Mesenchymal stem cell (in vitro differentiated cells and primary cell): ENCODE measurements at places on chromosomes 5 and 9.

- DNase-seq = no peak
- no peaks in the 10 kb centered on the region for H3K27me3 ChIP-seq
- no peak overlapping the region for H3K4me3 ChIP-seq
- H3K36me3 ChIP-seq = no peaks in the 10 kb centered on the region
- H3K27ac ChIP-seq = no peak overlapping the region
Observed at GRCh38 chr5:68369457-68370125, 154.0 kb downstream of the PIK3R1 start.

DNA sequence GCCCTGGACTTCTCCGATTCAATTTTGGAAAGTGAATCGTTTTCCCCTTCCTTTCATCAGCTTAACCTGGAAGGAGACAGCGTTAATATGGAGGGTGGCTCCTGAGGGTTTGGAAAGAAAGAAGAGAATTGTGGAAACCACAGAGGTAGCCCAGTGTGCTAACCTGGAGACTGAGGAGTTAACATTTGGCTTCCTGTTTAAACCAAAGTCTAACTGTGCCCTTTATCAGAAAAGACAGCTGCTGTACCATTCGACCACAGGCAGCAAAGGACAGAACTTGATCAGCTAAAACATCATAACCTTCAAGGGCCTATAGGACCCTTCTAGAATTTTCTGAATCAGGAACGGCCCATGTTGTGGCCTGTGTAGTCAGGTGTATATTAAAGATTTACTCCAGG is 735 bp downstream of the IDNK start:
- peaks cover 5% of the 10 kb centered on the region for H3K27me3 ChIP-seq
- H3K4me1 ChIP-seq = peaks cover 2% of the 10 kb centered on the region
- no peak for DNase-seq
- H3K36me3 ChIP-seq = peaks cover 19% of the 10 kb centered on the region

GRCh38 chr9:114731701-114732100 is 49.7 kb upstream of the TEX48 start:
- H3K4me1 ChIP-seq = no peaks in the 10 kb centered on the region
- no peak overlapping the region for H3K4me3 ChIP-seq
- no peaks in the 10 kb centered on the region for H3K27me3 ChIP-seq
- H3K27ac ChIP-seq = no peak overlapping the region

DNA sequence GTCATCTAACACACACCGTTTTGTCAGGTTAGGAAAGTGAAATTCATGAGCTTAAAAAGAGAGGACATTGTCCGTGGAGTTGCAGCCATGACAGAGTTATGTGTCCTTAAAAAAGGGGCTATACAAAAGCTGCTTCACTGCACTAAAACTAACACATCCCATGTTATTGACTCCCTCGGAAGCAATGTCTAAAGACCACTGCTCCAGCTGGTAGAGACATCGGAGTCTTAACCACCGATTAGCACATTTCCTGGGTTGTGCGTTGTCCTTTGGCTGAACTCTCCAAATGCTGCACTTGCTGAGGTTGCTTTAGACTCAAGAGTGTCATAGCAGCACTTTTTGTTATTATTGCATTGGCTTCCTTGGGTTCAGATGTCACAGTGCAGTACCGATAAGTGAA is 128.3 kb upstream of the C9orf72 start:
- no peaks in the 10 kb centered on the region for H3K4me1 ChIP-seq
- no peaks in the 10 kb centered on the region for H3K36me3 ChIP-seq
- H3K27me3 ChIP-seq = peaks cover 3% of the 10 kb centered on the region

DNA sequence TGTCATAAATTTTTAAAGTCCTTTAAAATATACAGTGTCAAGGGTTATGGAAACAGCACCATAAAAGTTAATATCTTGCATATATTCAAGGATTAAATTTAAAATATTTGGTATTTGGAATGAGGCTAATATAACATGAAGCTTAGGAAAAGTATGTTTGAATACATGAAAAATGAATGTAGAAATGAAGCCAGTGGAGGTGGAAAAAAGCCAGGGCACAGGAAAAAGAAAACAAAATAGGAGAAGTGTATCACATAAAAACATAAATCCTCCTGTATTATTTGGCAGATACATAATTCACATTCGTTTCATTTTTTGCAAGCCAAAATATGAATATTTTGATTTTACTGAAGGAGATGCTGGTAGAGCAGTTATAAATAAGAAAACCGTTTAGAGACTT is 587.0 kb upstream of the ZNF608 start:
- H3K4me3 ChIP-seq = no peak overlapping the region
- no peaks in the 10 kb centered on the region for H3K27me3 ChIP-seq
- no peak overlapping the region for H3K27ac ChIP-seq
- DNase-seq = no peak

GRCh38 chr5:128714551-128714950 is 176.5 kb upstream of the FBN2 start:
- DNase-seq = no peak
- H3K4me3 ChIP-seq = no peak overlapping the region
- H3K27ac ChIP-seq = no peak overlapping the region
- no peaks in the 10 kb centered on the region for H3K27me3 ChIP-seq

- H3K27ac ChIP-seq = no peak overlapping the region
- no peak for DNase-seq
- H3K4me1 ChIP-seq = no peaks in the 10 kb centered on the region
- H3K4me3 ChIP-seq = no peak overlapping the region
- no peaks in the 10 kb centered on the region for H3K27me3 ChIP-seq
- H3K36me3 ChIP-seq = no peaks in the 10 kb centered on the region
Observed at GRCh38 chr5:2575871-2576270, 175.6 kb downstream of the IRX2 start.

DNA sequence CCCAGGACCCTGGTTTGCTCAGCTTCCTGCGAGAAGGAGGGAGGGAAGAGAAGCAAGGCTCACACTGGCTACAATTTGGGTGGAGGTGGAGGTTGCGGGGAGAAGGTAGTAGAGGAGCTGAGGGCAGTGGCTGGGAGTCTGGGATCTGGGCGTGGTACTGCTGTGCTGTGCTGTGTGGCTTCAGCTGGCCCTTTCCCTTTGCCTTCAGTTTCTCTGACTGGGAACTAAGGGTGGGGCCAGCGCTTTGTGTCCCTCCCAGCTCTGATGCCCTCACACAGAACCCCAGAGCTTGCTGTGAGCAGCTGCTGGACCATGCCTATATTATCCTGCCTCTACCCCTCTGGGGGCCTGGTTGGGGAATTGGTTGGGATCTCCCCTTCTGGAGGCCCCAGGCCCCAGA is 60.9 kb downstream of the RGS3 start:
- peaks cover 23% of the 10 kb centered on the region for H3K4me1 ChIP-seq
- H3K36me3 ChIP-seq = no peaks in the 10 kb centered on the region
- no peak overlapping the region for H3K4me3 ChIP-seq
- H3K27ac ChIP-seq = no peak overlapping the region

DNA sequence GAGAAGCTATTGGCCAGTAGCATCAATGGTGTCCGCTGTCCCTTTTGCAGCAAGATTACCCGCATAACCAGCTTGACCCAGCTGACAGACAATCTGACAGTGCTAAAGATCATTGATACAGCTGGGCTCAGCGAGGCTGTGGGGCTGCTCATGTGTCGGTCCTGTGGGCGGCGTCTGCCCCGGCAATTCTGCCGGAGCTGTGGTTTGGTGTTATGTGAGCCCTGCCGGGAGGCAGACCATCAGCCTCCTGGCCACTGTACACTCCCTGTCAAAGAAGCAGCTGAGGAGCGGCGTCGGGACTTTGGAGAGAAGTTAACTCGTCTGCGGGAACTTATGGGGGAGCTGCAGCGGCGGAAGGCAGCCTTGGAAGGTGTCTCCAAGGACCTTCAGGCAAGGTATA is 10.8 kb downstream of the TRIM32 start:
- peaks cover 11% of the 10 kb centered on the region for H3K4me1 ChIP-seq
- H3K36me3 ChIP-seq = peaks cover 68% of the 10 kb centered on the region
- H3K4me3 ChIP-seq = no peak overlapping the region
- DNase-seq = no peak
- H3K27me3 ChIP-seq = no peaks in the 10 kb centered on the region

DNA sequence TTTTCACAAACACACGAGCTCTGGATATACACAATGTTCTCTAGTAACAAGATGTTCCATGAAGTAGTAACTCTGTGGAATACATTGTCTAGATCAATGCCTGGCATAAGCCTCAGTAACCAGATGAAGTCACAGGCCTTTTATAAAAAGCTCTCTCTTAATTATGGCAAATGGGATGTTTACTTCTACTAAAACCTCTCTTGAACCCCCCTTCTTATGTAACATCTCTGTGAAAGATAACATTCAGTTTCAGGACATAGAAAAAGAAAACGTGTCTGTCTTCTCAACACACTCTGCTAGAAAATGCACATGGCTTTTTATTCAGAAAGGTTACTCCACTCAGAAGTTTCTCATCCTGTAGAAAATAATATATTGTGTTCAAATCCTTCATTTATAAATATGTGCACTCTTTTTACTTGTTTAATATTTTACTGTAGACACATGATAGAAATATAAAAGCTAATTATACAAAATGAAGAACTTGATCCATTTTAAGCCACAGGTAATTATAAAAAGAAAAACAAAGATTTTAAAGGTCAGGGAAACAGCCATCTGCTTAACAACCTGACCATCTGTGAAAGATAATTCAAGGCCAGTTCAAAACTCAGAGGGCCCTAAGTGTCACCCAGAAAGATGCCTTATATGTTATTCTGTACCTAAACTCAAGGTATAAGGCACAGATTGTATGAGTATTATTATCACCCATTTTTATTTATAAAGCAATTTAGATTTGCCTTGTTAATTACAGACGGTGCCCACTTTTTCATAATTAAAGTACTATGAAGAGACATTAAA is 812.0 kb downstream of the CDH18 start:
- H3K36me3 ChIP-seq = no peaks in the 10 kb centered on the region
- no peaks in the 10 kb centered on the region for H3K4me1 ChIP-seq
- no peak for DNase-seq
- H3K4me3 ChIP-seq = no peak overlapping the region
- no peaks in the 10 kb centered on the region for H3K27me3 ChIP-seq
- no peak overlapping the region for H3K27ac ChIP-seq
